ENCODE measurements at places on chromosomes 1 and 21.

DNA sequence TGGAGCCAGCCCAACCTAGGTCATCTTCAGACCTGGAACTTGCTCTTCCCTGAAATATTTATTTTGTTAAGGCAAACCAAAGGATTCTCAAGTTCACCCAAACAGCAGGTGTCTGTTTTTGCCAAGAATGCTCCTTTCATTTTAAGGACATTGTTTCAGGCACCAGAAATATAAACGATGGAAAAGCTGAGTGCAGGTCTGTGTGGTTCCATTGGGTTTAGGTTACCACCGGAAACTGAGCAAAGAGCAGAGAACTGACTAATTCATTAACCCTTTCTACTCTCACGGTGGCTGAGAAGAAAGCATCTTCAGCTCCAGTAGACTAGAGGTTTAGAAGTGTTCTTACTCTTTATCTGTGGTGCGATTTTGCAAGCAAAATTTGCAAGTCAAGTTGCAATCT lies 38.0 kb upstream of the ZC3H11B start:
- no peak for DNase-seq

DNA sequence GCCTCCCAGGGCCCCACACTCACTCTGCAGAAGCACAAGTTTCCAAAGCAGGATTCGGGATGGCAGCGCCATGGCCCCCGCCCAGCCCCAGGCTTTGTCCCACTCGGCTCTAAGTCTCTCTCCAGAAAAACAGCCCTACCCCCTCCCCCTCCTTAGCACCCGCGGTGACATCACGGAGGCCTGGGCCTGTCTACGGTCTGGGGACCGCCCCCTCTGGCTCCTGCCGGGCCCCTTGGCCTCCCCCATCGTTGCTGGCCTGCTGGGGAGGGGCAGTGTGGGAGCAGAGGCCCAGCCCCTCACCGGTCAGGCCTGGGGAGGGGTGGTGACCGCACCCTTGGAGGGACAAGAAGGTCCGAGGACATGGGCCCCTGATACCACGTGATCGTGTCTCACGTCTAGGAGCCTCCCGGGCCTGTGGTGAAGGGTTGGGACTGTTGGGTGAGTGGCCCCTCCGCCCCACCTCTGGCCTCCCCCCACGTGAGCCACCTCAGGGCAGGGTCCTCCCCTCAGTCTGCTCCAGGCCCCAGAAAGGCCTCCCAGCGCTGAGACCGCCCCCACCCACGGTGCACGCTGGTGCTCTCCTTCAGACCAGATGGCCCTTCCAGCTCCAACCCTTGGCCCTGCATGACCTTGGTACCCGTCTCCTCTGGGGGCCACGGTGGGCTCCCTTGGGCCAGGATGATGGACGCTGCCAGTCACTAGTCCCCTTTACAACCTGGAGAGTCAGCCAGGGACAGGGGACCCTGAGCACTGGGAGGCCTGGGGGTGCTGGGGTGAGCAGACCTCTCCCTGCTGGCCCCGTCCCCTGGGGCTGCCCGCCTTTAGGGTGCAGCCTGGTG lies at the start of gene MXRA8:
Gene MXRA8 (minus strand): TSS at position 123 of the 839 bp plus-strand sequence. CDS start 51 bp downstream, at position 72.
- DNase-seq, result no peak

- no peak for DNase-seq
Measured at GRCh38 chr21:39489380-39489924, 37.7 kb downstream of the SH3BGR start.

DNA sequence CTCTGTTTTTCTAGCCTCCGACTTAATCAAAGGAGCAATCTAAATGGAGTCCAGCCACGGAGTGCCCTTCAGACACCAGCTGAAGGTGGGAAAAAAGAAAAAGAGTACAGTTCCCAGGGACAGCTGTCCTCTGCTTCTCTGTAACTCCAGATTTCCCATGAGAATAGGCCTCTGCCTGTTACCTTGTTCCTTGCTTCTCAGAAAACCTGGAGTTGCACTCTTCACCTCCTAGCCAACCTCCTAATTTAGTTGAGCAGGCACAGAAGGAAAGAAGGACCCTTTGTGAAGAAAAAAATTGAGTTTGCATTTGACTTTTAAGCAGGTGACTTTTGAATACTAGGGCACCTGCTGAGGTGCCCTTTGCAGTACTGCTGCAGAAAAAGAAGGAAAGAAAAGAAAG lies 8.3 kb downstream of the BARHL2 start:
- no peak for DNase-seq

GRCh38 chr1:54186056-54186455 lies 13.8 kb downstream of the CYB5RL start:
- no peak for DNase-seq

- no peak for DNase-seq
Measured at GRCh38 chr1:60847391-60847790, 235.0 kb upstream of the NFIA start.

GRCh38 chr1:216600730-216601609 lies 122.3 kb downstream of the ESRRG start:
- DNase-seq, result peak; percentile 3

DNA sequence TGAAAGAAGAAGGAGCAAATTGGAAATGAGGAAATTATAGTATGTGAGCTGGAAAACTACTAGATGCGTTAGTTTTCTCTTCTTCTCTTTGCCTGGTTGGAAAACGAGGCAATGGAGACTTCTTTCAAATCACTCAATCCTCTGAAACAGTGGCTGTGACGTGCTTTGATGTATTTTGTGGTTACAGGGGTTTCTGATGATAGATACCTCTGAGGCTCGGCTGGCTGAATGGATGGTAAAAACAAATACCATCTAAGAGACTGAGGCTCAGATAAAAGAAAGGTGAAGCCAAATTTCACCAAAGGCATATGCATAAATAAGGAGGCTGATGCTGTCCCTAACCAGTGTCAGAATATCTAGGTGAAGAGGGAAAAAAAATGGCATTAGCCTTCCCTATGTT lies 15.1 kb downstream of the MAB21L3 start:
- DNase-seq, result no peak

GRCh38 chr1:218765753-218766152 lies 407.9 kb upstream of the LYPLAL1 start:
- no peak for DNase-seq

DNA sequence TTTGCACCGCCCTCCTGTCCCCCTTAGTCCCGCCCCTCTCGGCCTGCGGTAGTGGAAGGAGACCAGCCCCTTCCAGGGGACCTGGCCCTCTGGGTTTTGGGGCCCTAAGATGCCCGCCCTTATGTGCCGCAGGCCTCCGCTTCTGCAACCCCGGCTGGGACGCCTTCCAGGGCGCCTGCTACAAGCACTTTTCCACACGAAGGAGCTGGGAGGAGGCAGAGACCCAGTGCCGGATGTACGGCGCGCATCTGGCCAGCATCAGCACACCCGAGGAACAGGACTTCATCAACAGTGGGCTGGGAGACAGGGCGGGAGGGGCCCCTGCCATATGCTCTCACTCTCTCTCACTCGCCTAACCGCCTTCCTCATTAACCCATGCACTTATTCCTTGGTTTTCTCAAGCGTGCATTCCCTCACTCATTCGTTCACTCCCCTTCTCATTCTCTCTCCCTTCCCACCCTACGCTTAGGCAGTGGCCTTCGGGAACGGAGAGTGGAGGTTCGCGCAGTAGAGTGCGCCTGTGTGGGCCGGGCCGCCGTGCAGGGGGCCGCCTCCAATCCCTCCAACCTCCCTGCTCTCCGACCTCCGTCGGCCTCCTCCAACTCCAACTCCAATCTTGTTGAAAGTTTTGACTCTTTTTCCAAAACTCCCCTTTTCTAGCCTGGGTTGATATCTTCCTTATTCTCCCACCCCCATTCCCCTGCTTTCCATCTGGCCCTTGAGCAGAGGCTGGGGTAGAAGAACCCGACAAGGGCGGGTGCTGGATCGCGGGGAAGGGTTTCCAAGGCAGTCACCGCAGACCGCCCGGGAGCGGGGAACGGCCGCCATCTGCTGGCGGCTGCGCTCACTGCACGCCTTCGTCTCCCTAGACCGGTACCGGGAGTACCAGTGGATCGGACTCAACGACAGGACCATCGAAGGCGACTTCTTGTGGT lies 15.2 kb downstream of the BCAN start:
- DNase-seq, result peak; percentile 77

Data from GM19239 (cell line).